Astrocyte of the hippocampus (primary cell): ENCODE measurements at places on chromosomes 16 and 17.
A peak's percentile ranks its signal among the peaks of the same experiment; 100 is the strongest.

DNA sequence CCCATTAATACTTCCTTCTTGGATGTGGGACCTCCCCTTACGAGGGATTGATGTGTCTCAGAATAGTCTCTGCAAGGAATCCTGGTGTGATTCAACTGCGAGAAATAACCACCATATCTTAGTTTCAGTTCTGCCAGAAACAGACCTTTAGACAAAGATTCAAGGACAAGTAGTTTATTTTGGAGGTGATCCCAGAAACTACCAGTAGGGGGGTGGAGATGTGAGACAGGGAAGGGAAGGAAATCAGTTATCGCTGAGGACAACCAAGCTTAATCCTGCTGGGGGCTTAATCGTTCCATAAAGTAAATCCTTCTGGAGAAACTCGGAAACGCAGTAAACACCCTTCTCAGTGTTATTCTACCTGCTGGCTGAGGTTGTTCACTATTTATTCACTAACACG, 5.0 kb upstream of the SDR42E1 start:
- peak; percentile 42 for DNase-seq

DNA sequence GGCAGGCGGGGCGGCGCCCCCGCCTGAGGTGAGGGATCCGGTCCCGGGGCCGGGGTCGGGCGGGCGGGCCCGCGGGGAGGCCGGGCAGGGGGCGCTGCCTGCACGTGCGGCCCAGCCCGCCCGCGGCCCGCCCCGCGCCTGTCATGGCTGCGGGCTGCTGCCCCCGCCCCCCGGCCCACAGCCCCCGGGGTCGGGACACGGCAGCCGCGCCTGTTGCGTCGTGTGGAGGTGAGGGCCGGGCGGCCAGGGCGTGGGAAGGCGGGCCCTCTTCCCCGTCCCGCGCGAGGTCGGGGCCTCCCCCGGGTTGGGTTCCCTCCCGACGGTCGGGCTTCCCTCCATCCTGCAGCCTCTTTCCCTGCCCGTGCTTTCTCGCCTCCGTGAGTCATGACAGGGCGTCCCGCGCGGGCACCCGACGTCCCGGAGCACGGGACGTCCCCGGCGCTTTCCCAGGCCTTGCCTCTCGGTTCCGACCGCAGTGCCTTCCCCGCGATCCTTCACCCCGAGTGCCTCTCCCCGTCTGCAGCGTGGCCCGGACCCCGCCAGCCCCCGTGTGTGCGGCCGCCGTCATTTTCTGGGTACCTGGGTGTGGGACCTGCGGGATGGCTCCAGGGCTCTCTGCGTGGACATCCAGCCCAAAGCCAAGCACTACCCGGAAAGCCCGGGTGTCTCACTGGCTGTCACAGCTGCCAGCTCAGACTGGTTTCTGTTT, 76.7 kb downstream of the CHD9 start:
- DNase-seq: peak; percentile 72

DNA sequence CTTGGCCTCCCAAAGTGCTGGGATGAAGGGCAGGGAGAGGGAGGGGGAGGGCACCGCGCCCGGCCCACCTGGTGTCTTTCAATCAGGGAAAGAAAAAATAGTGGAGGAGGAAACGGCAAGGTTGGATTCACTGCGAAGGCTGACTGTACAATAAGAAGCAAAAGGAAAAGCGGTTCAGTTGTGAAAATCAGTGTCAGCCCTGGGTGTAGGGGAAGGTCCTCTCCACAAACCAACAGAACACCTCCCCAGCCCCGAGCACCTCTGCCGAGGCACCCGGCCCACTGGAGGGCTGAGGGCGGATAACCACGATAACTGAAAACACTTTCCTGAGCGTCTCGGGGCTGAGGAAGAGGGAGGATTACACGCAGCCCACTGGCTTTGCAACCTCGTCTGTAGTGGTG, 1.4 kb upstream of the SPG7 start:
- no peak for DNase-seq

- DNase-seq: no peak
These were observed 20.0 kb upstream of the NXPH3 start for GRCh38 chr17:49555495-49556222.

- DNase-seq: no peak
These were observed 4.9 kb upstream of the HIGD1B start for GRCh38 chr17:44842748-44843147.

DNA sequence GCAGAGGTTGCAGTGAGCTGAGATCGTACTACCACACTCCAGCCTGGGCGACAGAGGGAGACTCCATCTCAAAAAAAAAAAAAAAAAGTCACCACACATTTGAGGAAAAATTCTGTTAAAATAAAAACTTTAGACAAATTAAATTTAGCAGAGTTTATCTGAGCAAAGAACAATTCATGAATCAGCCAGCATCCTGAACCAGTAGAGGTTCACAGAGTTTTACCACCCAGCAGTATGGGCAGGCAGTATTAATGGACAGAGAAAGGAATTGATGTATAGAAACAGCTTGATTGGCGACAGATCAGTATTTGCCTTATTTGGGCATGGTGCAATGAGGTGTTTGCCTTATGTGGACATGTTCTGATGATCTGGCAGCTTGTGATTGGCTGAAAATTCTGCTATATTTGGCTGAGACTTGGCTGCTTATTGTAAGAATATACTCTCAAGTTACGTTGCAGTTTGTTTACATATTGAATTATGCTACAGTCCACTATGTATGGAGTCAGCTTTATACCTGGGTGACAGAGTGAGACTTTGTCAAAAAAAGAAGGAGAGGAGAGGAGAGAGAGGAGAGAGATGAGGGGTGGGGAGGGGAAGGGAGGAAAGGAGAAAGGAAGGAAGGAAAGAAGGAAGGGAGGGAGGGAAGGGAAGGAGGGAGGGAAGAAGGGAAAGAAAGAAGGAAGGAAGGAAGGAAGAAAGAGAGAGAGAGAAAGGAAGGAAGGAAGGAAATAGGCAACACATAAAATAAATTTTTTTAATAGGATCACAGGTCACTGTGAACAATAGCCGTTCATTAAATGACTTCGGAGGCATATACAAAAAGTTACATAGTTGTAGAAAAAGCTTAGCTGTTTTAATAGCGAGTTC, 14.6 kb downstream of the ABCC3 start:
- DNase-seq: no peak

DNA sequence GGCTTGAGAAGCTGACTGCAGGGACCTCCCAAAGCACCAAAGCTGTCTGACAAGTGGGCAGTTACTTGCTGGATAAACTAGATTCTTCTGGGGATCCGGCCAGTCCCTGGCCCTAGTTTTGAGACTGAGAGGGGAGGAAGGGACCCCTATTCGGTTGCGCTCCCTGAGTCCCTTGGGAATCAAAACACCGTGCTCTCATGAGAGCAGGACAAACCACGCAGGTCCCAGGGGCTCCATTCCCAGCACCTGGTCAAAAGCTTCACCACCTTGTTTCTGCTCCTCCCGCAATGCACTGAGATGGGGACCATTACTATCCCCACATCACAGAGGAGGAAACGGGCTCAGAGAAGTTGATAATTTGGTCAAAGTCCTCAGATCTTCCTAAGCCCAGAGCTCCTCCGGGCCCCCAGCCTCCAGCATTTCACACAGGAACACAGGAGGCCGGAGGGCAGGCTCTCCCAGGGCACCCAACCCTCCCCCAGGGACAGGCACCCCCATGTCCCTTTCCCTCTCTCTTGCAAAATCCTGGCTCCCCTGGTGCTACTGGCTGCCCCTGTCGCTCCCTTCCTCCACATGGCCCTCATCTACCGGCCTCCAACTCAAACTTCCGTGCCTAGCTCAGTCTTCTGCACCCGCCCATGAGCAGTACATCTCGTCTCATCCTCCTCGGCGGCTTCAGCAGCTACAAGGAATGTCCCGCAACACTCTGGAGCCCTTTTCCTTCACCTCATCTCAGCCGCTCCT, 3.3 kb downstream of the TRIM65 start:
- DNase-seq: no peak

- no peak for DNase-seq
These were observed 33.7 kb upstream of the NUDT16L1 start for GRCh38 chr16:4659363-4660353.

DNA sequence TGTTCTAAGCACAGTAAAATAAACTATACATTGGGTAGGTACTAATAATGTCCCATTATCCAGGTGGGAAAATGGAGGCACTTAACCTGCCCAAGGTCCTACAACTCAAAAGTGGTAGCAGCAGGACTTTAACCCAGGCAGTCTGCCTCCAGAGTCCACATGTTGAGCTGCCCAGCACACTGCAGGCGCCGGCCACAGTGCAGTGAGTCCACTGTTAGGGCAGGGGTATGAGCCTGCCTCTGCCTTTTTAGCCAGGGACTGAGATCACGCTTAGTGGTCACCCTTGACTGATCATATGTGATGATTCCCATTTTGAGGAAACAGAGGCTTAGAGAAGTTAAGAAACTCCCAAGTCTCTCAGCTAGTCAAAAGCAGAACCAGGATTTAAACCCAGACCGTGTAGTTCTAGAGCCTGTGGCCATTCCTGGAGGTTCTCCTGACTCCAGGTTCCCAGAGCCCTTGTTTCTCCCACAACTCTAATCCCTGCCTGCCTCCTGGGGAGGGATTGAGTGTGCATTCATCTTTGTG, 8.4 kb downstream of the CES1 start:
- DNase-seq: no peak

DNA sequence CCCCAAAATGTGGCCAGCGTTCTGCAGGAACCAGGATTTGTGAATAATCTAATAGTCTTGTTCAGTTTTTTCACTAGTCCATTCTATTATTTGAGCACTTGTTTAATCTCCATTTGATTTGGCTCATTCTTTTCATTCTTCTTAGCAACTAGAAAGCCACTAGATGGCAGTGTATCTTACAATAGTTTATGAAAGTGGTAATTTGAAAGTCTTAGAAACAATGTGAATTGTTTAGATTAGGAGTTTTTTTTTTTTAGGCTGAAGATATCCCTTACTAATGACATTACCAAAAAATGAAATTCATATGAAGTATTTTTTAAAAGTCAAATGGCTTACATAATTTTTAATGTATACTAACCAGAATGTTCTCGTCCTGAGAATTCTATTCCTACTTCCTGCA, 6.7 kb downstream of the ERI2 start:
- peak; percentile 28 for DNase-seq

GRCh38 chr16:74053826-74054225, 242.8 kb upstream of the PSMD7 start:
- DNase-seq: no peak

GRCh38 chr17:80857756-80858171, 133.9 kb upstream of the CHMP6 start:
- no peak for DNase-seq

GRCh38 chr16:49704586-49705155, 151.2 kb downstream of the ZNF423 start:
- DNase-seq: no peak

GRCh38 chr16:72995151-72995881, 52.6 kb downstream of the ZFHX3 start:
- no peak for DNase-seq

- DNase-seq: no peak
These were observed 423.9 kb downstream of the WWOX start for GRCh38 chr16:78523212-78523985.

GRCh38 chr17:35432176-35433074, at the start of gene SLFN12:
TSS of gene SLFN12 (minus strand) at chr17:35432500. CDS start at chr17:35423028, 9,472 bp downstream.
- peak; percentile 94 for DNase-seq

DNA sequence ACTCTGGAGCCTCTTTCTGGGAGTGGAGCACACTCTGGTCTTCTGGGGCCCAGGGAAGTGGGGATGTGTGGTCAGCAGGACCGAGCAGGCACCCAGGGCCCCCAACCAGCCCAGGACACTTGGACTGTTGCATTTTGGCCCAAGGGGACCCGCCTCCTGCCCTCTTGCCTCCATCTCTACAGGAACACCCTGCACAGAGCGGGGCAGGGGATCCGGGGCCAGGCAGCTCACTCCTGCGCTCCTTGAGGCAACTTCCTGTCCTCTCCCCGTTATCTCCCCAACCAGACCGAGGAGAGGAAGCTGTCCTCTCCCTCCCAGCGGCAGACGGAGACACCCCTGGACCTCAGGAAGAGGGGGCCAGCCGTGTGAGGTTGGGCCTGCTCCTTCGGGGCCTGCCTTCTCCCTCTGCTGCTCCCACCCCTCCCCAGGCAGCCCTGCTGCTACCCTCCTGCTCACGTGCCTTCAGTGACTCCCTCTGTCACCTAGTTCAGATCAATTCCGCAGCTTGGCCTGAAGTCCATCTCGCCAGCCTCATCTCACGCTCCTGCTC, 10.0 kb upstream of the ATP2A3 start:
- DNase-seq: no peak

- DNase-seq: peak; percentile 80
These were observed 15.5 kb downstream of the VPS35 start for GRCh38 chr16:46673320-46674013.

- DNase-seq: peak; percentile 15
These were observed 22.6 kb upstream of the NF1 start for GRCh38 chr17:31072186-31072585.

DNA sequence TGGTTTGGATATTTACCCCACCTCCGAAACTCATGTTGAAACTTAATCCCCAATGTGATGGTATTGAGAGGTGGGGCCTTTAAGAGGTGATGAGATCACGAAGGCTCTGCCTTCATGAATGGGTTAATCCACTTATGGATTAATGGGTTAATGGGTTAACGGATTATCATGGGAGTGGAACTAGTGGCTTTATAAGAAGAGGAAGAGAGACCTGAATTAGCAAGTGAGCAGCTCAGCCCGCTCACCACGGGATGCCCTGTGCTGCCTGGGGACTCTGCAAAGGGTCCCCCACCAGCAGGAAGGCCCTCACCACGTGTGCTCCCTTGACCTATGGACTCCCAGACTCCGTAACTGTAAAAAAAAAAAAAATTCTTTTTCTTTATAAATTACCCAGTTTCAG, 16.5 kb upstream of the GPRC5B start:
- DNase-seq: no peak

- DNase-seq: no peak
These were observed 213.4 kb upstream of the GSE1 start for GRCh38 chr16:85399583-85400284.

- DNase-seq: no peak
These were observed 25.8 kb downstream of the PIK3R5 start for GRCh38 chr17:8939496-8940334.

DNA sequence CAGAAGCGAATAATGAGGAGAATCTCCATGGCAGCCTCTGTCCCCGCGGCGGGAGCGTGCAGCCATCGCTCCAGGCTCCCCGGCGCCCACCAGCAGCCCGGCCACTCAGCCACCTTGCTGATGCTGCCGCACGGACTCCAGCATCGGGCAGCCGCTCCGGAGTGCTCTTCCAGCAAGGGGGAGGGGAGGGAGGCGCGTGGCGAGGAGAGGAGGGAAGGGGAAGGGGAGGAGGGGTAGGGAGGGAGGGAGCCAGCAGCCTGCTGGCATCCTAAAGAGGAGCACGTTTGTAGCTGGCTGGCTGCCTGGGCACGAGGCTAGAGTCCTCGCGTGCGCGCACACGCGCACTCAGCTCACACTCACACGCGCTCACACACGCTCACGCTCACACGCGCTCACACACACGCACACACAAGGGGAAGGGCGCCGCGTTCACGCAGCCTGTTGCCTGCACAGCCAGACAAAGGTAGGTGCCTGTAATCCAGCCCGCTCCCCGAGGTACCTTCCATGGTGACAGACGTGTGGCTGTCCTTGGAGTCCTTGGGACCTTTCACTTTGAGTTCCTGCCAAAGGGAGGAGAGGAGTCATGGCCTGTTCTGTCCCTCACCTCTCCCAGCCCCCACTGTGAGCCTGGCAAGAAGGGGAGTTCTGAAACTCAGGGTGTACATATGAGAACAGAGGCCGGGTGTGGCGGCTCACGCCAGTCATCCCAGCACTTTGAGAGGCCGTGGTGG, 82.1 kb downstream of the TIMM22 start:
- peak; percentile 68 for DNase-seq
